ENCODE measurements at places on chromosomes 6 and 20.

DNA sequence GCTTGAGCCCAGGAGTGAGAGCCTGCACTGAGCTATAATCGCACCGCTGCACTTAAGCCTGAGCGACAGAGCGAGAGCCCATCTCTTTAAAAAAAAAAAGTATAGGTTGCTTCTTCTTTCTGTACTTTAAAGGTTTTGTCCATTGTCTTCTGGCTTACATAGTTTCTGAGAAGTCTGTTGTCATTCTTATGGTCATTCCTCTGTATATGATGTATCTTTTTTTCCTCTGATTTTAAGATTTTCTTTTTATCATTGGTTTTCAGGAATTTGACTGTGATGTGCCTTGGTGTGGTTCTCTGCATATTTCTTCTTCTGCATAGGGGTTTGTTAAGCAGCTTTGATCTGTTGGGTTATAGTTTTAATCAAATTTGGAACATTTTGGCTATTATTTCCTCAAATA lies 29.1 kb downstream of the QRSL1 start:
- DNase-seq: no peak

GRCh38 chr20:59933849-59934585 lies 580 bp upstream of the SYCP2 start:
- DNase-seq: peak; percentile 71

GRCh38 chr20:49268600-49269365 lies 9.1 kb downstream of the ZNFX1 start:
- no peak for DNase-seq

DNA sequence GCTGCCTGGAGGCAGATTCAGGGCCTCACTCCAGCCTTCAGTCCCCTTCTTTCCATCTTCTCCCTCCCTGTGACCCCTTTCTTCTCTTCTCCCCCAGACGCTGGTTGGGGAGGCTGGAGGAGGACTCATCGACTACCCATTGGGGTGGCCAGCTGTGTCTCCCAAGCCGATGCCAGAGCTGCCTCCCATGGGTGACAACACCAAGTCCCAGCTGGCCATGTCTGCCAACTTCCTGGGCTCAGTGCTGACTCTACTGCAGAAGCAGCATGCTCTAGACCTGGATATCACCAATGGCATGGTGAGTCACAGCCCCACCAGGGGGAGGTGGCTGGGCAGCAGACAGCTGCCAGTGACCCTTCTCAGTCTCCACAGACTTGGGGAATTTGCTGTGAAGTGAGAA lies 12.9 kb downstream of the BPIFB4 start:
- no peak for DNase-seq

DNA sequence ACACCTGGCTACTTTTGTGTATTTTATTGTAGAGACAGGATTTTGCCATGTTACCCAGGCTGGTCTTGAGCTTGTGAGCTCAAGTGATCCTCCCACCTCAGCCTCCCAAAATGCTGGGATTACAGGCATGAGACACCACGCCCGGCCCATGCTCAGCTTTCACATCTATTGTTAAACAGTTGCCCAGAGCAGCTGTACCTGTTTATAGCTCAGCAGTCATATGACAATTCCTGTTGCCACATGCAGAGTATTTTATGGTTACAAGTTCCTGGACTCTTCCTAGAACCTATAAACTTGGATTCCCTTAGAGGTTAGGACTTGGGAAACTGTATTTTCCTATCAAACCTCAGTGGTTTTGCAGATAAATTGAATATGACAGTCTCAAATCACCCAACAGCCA lies 188.3 kb upstream of the KCNG1 start:
- DNase-seq: no peak

DNA sequence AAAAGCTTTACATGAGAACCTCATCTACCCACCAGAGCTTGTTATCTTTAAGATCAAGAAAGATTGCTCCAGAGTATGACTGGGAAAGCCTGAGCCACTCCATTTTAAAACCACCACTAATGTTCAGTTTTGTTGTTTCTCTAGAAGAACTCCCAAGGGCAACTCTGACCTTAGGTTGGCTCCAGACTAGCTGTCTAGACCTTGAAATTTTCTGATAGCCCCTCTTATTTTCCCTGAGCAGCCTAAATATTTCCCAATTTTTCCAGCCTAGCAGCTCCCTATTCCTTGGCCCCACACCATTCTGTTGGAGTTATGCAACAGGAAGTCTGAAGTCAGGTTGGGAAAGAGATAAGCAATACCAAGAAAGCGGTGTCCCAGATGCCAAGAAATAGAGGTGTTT lies 84.6 kb upstream of the TCF21 start:
- no peak for DNase-seq

DNA sequence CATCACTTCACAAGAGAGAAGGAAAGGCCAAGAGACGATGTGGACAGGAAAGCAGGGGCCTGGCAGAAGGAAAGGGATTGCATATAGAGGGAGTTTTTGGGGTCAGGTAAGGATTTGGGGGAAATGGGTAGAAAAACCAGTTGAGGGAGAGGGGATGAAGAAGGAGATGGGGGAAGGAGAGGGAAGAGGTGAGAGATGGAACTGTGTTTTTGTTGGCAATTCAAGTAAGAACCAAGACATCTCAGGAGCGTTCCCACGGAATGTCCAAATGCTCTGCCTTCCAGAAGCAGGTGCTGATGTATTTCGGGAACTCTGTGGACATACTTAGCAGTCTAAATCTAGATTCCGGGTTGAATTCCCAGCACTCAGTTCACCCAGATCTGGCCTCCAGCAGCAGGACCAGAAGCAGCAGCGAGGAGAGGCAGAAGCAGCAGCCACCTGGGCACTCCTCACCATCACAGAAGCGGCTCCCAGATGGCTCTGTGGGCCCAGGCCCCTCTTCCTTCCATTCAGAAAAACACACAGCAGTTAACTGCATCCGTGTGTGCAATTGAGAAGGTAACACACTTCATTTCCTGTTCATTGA lies 88.8 kb downstream of the DZANK1 start:
- no peak for DNase-seq
